ENCODE measurements at places on chromosomes 7 and 10.

DNA sequence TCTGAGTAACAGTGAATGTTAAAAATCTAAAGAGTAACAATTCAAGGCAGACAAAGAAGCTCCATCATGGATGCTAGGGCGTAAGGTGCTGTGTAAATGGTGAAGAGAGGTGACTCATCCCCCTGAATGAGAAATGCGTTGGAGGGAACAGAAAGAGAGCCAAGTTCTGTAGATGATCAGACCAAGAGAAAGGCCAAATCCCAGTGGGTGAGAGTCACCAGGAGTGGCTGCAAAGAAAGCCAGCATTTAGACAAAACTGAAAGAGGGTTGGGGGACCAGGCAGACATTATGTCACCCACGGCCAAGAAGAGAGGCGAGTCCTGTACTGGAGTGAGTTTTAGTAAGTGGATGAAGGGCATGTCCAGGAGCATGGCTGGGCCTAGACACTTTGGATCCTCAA, 153.1 kb downstream of the TRIL start:
- DNase-seq = no peak

- no peak for DNase-seq
Measured at GRCh38 chr7:45350896-45351295, 193.3 kb downstream of the RAMP3 start.

- no peak for DNase-seq
Measured at GRCh38 chr10:117741524-117741923, 199.0 kb downstream of the EMX2 start.

GRCh38 chr10:104020020-104020419, 53.1 kb downstream of the SLK start:
- no peak for DNase-seq
